ENCODE measurements at places on chromosomes 5 and 9.

DNA sequence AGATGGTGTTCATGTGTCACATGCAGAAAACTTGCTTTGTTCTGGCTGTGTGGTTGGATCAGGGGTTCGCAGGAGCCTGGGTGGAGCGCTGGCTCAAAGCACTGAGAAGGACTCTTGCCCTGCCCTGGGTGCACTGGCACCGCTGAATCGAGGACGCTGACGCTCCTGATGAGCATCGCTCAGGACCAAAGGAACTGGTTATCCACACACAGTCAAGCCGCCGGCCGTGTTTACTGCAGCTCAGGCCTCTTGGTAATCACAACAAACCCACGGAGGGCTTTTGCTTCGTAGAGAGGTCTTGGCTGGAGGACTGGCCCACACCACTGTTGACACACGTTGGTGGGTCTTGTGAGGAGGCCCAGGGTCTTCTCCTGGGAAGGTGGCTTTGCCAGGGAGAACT, 299.4 kb upstream of the IRX2 start:
- DNase-seq, result no peak

- no peak for DNase-seq
Observed at GRCh38 chr9:13992138-13993088, 321.5 kb downstream of the NFIB start.

DNA sequence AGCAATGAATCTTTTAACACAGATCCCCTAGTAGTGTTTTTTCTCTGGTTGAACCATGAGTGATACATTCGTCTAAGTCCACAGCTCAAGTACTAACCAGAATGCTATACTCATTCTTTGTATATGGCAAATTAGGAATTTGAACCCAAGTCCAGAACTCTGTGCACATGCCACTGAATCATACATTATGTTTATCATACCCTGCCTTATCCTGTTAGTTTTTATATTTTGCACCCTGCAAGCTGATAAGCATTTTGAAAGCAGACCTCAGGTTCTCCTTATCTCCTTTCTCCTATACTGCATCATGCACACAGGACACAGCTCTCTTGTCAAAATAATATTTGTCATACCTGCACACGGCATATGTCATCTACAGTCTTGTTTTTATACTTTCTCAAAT, 54.6 kb upstream of the ELL2 start:
- no peak for DNase-seq

DNA sequence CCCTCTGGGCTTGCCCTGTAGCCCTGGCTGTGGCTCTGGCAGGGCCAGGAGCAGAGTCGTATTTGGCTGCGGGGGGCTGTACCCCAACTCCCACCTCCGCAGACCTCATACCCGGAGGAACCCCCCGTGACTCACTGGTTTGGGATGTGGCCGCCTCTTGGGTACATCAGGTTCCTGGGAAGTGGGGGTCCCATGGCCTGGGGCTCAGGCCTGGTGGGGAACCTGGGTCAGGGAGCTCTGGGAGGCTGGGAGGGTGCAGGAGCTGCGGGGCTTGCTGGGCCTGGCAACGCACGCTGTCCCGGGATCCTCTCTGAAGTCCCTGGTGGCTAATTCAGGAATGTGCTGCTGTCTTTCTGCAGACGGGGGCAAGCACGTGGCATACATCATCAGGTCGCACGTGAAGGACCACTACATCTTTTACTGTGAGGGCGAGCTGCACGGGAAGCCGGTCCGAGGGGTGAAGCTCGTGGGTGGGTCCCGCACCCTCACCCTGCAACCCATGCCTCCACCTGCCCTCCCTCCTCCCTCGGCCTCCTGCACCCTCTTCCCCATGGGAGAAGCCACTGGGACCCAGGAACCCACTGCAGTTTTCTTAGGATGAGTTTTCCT, 2.4 kb downstream of the LCN1 start:
- no peak for DNase-seq

DNA sequence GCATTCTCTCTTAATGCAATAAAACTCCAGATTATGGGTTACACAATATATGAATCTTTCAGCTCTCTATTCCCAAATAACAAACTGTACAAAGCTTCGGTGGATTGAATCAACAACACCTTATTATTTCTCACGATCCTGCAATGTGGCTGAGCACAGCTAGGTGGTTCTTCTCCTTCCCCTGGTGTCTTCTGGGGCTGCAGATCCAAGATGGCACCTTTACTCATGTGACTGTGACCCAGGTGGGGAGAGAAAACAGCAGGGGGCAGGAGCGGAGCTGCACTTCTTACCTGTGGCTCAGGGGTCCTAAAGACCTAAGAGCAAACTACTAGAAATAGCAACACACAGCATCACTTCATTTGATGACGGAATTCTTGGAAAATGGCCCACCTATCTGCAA, 233.1 kb downstream of the IRX1 start:
- no peak for DNase-seq

DNA sequence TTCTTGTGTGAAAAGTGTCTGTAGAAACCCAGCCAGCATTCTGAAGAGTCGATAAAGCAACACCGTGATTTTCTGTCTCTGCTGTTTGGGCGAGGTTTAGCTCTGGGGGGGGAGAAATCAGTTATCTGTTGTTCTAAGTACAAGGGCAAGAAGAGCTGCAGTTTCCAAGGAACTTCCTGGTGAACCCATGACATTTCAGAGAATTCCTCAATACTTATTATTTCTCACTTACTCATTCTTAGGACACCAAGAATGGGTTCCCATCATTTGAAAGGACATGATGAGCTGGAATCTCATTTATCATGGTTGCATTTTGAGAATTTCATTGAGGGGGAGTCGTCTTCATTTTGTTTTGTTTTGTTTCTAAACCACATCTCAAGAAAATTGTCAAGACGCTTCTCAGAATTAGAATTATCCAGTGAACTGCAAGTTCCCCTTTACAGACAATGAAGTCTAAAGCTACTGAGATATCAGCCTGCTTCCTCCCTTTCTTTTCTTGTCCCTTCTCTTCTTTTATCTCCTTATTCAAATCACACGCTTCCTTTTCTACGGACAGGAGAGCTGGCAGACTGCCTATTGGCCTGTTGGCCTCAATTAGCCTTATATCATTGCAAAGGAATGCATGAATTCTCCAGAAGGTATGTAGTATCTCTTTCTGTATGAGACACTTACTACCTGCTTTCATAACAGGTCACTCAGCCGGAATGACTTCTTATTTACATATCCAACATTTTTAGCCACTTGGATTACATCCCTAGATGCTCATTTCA, 53.7 kb downstream of the ZNF462 start:
- DNase-seq, result no peak

DNA sequence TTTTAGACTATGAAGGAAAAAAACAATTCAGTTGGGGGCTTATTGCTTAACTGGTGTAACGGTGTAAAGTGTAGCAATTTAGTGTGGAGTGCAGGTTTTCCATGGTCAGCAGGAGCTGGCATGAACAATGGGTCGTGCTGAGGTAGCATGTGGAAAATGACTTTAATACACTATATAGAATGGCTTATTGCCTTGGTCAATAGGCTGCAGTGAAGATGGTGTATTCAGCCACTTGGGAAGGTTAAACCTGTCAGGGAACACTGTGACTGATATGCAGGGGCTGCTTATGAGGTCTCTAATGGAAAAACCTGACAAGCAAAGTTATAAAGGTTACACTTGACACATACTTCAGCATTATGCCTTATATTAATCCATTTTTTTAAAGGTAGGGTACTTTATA, 764.7 kb upstream of the ARRDC3 start:
- DNase-seq, result no peak

DNA sequence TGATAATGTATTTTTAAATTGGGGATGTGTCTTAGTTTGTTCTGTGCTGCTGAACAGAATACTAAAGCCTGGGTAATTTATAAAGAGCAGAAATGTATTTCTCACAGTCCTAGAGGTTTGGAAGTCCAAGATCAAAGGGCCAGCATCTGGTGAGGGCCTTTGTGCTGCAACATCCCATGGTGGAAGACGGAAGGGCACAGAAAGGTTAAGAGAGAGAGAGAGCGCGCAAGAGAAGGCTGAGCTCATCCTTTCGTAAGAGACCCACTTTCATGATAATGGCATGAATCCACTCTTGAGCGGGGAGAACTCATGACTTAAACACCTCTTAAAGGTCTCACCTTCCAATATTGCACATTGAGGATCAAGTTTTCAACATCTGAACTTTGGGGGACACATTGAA, 79.1 kb upstream of the GOLM1 start:
- DNase-seq, result no peak

DNA sequence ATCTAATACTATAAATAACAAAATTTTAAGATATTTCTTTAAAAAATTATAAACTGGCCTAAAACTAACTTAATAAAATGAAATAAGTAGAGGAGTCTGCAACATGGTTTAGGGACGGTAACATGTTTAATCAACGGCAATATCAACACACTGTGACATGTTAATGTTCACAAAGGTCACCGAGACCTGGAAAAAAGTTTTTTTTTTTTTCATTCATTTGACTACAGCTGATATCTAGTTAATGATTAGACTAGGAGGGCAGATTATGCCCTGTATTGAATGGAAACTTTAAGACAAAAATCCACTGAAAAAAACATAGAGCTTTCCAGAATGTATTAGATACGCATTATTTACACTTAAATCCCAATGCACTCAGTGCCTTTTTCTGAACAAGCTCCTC, 67.0 kb upstream of the CDK5RAP2 start:
- DNase-seq, result no peak

- DNase-seq, result no peak
Observed at GRCh38 chr9:69190863-69191181, 16.7 kb downstream of the TJP2 start.

- no peak for DNase-seq
Observed at GRCh38 chr5:73100109-73100508, 20.3 kb upstream of the TMEM171 start.

DNA sequence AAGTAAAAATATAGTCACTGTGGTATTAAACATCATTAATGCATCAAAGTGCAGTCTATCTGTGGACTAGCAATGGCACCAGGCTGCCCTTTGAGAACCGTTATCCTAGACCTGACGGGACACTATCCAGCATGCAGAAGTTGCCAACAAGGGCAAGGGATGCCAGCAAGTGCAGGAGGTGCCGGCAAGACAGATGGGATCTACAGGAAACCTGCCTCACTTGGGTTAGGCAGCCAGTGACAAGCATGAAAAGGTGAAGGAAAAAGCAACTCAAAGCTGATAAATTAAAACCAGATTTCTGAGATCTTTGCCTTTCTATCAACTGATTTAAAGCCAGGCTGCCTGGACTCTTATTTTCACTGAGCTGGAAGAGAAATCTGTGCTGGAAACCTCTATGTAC, 315.2 kb upstream of the PDE4D start:
- no peak for DNase-seq

GRCh38 chr5:87776785-87777184, 364.1 kb upstream of the CCNH start:
- no peak for DNase-seq

DNA sequence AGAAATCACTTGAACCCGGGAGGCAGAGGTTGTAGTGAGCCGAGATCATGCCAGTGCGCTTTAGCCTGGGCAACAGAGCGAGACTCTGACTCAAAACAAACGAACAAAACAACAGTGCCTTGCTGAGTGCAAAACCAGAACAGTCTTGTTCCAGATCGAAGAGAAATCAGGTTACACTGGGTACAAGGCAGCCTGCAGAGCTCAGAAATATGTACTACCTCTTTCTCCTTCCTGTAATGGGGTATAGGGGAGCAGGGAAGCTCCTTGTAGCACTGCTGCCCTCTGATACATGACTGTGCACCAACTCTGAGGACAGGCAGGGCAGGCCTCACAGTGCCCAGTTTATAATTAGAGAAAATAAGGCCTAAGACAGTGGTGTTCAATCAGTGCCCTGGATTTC, 24.7 kb downstream of the TBC1D2 start:
- DNase-seq, result no peak

- DNase-seq, result no peak
Observed at GRCh38 chr9:85511746-85512145, 230.0 kb downstream of the AGTPBP1 start.

GRCh38 chr9:126205845-126206498, 120.7 kb upstream of the MVB12B start:
- no peak for DNase-seq

GRCh38 chr9:12425878-12426864, 267.0 kb upstream of the TYRP1 start:
- no peak for DNase-seq

GRCh38 chr5:173320259-173320658, 8.0 kb downstream of the STC2 start:
- DNase-seq, result no peak

DNA sequence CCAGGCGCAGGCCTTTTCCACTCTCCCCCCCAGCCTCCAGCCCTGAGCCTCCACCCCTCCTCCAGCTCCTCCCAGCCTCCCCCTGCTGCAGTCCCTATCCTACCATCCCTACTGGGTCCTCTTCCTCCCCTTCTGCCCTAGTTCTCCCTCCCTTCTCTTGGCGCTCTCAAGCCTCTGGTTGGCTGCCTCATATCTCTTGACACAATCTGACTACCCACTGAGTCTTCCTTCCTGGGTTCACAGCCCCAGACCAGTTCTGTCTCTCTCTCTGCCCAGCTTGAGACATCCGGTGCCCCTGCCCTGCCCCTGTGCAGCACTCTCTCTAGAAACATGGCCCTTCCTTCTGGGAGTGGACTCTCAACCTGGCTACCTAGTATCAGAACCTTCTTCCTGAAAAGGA, 76.2 kb downstream of the TSPAN17 start:
- no peak for DNase-seq

DNA sequence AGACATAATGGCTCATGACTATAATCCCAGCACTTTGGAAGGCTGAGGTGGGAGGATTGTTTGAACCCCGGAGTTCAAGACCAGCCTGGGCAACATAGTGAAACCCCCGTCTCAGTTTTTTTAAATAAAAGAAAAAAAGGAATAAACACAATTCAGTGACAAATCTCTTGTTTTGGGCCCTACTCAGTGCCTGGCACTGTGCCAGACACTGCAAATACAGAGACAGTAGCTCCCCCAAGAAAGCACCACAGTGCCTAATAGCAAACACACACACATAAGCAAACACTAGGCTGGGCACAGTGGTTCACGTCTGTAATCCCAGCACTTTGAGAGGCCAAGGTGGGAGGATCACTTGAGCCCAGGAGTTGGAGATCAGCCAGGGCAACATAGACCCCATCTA, 49.7 kb upstream of the GRHPR start:
- DNase-seq, result no peak

DNA sequence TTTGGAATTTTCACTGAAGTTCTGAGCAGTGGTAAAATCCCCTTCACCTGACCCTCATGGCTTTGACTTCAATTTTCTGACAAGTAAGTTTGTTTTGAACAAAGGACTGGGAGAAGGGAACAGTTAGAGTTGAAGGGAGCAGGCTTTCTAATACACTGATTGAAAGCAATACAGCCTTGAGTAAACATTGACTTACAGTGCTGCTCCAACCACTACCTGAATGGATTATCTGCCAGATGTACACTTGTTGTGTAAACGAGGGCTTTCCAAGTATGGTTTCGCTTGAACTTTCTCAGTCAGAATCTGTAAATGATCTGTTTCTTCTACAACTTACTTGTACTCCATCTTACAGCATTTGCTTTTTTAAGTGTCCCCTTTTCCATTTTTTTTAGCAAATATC, 1414.9 kb upstream of the NUDT12 start:
- DNase-seq, result no peak

GRCh38 chr5:144017119-144017518, 153.3 kb downstream of the YIPF5 start:
- no peak for DNase-seq

GRCh38 chr5:1113805-1114586, 2.1 kb upstream of the SLC12A7 start:
- DNase-seq, result no peak
